Aorta (tissue), 5 donors: ENCODE measurements at places on chromosomes 4 and X.
A peak's percentile ranks its signal among the peaks of the same experiment; 100 is the strongest.

DNA sequence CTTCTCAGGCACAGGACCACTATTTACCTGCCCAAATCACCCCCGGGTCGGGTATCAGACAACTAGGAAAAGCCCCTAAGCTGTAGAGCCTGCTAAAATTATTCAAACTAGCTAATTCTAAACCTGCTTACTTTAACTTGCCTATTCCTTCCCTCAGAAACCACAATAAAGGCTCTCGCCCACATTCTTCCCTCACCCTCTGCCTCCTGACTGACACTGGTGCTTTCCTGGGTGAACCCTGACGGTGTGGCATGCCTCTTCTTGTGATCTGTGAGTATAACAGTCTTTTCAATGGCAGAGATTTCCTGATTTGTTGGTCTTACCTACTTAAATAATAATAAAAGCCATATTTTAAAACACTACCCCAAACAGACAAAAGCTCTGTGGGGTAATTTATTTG is 242.1 kb upstream of the ZCCHC13 start:
- no peak for DNase-seq

DNA sequence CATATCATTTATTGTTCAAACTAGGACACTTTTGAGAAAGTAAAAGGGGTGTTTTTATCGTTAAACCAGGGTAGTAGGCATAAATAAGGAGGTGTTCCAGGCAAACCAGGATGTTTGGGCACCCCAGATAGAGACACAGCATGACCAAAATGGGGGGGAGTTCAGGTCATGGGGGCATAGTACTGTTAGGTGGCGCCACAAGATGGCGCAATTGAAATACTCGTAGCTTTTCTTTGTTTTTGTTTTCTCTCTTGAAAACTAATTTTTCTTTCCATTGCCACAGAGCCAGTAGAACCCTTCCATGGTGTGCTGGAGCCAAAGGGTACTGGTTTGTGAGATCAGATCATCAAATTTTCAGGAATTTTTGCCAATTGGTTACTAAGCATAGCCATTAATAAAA is 283.4 kb downstream of the BCOR start:
- no peak for DNase-seq

GRCh38 chr4:85489273-85489981 is 14.5 kb downstream of the ARHGAP24 start:
- no peak for DNase-seq

- no peak for DNase-seq
These were observed 15.2 kb downstream of the CAPN6 start for GRCh38 chrX:111254896-111255693.

DNA sequence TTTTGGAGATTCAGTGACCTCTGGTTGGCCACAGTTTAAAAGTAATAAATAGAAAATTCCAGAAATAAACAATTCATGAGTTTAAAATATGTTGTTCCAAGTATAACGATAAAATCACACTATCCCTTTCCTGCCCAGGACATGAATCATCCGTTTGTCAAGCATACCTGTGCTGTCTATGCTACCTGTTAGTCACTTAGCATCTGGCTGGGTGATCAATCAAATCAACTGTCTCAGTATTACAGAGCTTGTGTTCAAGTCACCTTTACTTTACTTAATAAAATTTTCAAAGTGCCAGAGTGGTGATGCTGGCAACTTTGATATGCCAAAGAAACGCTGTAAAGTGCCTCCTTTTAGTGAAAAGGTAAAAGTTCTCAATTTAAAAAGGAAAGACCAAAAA is 979.5 kb upstream of the NDST4 start:
- no peak for DNase-seq

GRCh38 chr4:96736352-96736889 is 896.5 kb downstream of the PDHA2 start:
- DNase-seq, result no peak

- no peak for DNase-seq
These were observed 10.7 kb downstream of the SEPTIN6 start for GRCh38 chrX:119682019-119682989.

- peak; percentile 93 for DNase-seq
These were observed 405 bp upstream of the HS3ST1 start for GRCh38 chr4:11428899-11429698.

- no peak for DNase-seq
These were observed 102.8 kb downstream of the TRIML1 start for GRCh38 chr4:188242041-188242440.

- no peak for DNase-seq
These were observed 34.0 kb downstream of the EMCN start for GRCh38 chr4:100483796-100484195.

DNA sequence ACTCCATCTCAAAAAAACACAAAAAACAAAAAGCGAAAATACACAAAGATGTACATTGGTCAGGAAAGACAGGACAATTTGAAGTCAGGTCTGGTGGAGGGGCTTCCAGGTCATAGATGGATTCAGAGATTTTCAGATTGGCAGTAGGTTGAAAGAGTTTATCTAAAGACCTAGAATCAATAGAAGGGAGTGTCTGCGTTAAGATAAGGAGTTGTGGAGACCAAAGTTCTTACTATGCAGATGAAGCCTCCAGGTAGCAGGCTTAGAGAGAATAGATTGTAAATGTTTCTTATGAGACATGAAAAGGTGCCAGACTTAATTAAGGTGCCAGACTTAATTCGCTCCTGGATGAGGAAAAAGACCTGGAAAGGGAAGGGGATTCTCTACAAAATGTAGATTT is 6.9 kb upstream of the RPS3A start:
- no peak for DNase-seq
